Activated naive CD4-positive, alpha-beta T cell treated with anti-CD3 and anti-CD28 coated beads for 36 hours (primary cell): ENCODE measurements at places on chromosomes 13 and 19. TPM values are rescaled to one million over a fixed set of nuclear protein-coding genes. Genes with fewer than 3 reads are reported as not detected.

- no peaks in the 10 kb centered on the region for H3K36me3 ChIP-seq
- peaks cover 19% of the 10 kb centered on the region for H3K27me3 ChIP-seq
- H3K4me1 ChIP-seq = peaks cover 9% of the 10 kb centered on the region
- no peak overlapping the region for H3K4me3 ChIP-seq
- H3K27ac ChIP-seq = no peak overlapping the region
These were observed 1.4 kb upstream of the SBSN start for GRCh38 chr19:35529241-35530218.

DNA sequence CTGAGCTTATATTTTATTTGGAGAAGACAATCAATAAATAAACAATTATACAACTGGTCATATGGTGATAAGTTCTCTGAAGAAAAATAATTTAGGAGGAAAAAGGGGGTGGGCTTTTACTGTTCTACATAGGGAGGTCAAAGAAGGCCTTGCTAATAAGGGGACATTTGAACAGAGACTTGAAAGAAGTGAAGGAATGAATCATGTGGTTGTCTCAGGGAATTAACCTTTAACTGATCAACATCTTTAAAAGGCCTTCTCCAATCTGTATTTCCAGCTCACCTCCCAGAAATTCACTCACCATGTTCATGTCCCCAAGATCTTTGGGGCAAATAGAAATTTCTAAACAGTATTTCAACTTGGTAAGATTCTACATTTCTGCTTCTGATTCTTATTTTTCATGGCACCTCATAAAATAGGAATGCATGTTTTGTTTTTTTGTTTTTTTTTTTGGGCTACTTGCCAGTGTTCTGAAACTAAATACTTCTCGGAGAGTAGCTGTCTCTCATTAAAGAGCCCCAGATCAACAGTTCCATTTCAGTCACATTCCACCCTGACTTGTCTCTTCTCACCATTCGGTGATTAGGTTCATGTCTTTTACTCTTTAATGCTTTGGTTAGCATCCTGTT is 19.2 kb upstream of the LPAR6 start:
- peaks cover 48% of the 10 kb centered on the region for H3K4me1 ChIP-seq
- no peak overlapping the region for H3K4me3 ChIP-seq
- DNase-seq = no peak

GRCh38 chr13:34863360-34864135 is 78.5 kb upstream of the NBEA start:
- no peaks in the 10 kb centered on the region for H3K36me3 ChIP-seq
- H3K27ac ChIP-seq = no peak overlapping the region
- peaks cover 8% of the 10 kb centered on the region for H3K27me3 ChIP-seq
- DNase-seq = no peak
- H3K4me3 ChIP-seq = no peak overlapping the region

DNA sequence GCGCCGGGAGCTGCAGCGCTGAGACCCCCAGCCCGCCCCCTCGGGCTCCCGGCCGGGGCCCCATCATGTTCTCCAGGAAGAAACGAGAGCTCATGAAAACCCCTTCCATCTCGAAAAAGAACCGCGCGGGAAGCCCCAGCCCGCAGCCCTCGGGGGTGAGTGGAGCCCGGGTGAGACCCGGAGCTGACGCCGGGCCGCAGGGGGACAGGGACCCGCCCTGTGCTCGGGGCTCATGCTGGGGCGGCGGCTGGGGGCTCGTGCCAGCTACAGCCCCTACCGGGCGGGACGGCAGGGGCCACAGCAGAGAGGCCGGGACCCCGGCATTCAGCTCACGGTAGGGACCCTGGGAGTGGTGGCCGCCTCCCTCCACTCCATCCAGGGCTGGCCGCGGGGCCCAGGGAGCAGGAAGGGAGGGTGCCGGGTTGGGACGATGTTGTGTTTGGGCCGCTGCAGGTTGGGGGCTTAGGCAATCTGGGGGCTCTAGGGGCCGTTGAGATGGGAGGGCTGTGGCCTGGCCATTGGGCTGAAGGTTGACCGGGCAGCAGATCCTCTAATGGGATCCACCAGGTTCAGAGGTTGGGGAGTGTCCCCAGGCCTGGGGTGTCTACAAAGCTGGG is 482 bp downstream of the ARHGAP45 start:
- H3K36me3 ChIP-seq = peaks cover 19% of the 10 kb centered on the region
- peak overlapping the region; percentile 94 for H3K27ac ChIP-seq
- H3K27me3 ChIP-seq = no peaks in the 10 kb centered on the region

- DNase-seq = no peak
- no peaks in the 10 kb centered on the region for H3K4me1 ChIP-seq
- H3K36me3 ChIP-seq = no peaks in the 10 kb centered on the region
- no peak overlapping the region for H3K4me3 ChIP-seq
- peaks cover 3% of the 10 kb centered on the region for H3K27me3 ChIP-seq
These were observed 196.5 kb downstream of the TEX29 start for GRCh38 chr13:111516712-111517640.

- H3K36me3 ChIP-seq = peaks cover 62% of the 10 kb centered on the region
- H3K27ac ChIP-seq = no peak overlapping the region
- no peak overlapping the region for H3K4me3 ChIP-seq
- peaks cover 8% of the 10 kb centered on the region for H3K4me1 ChIP-seq
These were observed 13.0 kb downstream of the TFDP1 start for GRCh38 chr13:113597391-113598080.

DNA sequence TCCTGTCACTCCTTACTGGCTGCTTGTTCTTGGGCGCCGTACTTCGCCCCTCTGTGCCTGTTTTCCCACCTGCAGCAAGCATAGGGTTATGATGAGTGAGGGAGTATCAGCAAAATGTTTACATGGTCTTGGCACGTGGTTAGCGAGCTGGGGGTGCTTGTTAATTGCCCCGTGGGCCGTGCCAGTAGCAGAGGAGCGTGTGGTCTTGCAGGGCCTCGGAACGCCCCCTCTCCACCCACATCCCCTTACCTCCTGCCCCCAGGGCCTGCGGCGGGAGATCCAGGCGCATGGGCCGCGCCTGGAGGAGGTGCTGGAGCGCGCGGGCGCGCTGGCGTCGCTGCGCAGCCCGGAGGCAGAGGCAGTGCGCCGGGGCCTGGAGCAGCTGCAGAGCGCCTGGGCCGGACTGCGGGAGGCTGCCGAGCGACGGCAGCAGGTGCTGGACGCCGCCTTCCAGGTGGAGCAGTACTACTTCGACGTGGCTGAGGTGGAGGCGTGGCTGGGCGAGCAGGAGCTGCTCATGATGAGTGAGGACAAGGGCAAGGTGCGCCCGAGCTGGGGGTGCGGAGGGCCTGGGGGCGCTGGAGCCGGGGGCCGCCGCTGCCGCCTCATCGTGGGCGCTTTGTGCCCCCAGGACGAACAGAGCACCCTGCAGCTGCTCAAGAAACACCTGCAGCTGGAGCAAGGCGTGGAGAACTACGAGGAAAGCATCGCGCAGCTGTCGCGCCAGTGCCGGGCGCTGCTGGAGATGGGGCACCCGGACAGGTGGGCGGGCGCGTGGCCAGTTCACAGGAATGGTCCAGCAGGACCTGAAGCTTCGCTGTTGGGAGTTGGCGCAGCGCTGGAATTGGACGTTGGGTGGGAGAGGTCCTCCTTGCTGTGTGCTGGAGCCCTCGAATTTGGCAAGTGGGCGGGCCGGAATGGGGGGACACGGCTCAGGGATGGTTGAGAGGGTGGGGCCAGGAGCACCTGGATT is 22.5 kb upstream of the SHKBP1 start:
- peaks cover 37% of the 10 kb centered on the region for H3K27me3 ChIP-seq
- no peaks in the 10 kb centered on the region for H3K36me3 ChIP-seq
- no peak for DNase-seq
- H3K27ac ChIP-seq = no peak overlapping the region

- H3K27me3 ChIP-seq = no peaks in the 10 kb centered on the region
- peaks cover 25% of the 10 kb centered on the region for H3K4me1 ChIP-seq
- H3K36me3 ChIP-seq = peaks cover 23% of the 10 kb centered on the region
- peak; percentile 12 for DNase-seq
These were observed 13.8 kb downstream of the METTL21C start for GRCh38 chr13:102680842-102681740.

DNA sequence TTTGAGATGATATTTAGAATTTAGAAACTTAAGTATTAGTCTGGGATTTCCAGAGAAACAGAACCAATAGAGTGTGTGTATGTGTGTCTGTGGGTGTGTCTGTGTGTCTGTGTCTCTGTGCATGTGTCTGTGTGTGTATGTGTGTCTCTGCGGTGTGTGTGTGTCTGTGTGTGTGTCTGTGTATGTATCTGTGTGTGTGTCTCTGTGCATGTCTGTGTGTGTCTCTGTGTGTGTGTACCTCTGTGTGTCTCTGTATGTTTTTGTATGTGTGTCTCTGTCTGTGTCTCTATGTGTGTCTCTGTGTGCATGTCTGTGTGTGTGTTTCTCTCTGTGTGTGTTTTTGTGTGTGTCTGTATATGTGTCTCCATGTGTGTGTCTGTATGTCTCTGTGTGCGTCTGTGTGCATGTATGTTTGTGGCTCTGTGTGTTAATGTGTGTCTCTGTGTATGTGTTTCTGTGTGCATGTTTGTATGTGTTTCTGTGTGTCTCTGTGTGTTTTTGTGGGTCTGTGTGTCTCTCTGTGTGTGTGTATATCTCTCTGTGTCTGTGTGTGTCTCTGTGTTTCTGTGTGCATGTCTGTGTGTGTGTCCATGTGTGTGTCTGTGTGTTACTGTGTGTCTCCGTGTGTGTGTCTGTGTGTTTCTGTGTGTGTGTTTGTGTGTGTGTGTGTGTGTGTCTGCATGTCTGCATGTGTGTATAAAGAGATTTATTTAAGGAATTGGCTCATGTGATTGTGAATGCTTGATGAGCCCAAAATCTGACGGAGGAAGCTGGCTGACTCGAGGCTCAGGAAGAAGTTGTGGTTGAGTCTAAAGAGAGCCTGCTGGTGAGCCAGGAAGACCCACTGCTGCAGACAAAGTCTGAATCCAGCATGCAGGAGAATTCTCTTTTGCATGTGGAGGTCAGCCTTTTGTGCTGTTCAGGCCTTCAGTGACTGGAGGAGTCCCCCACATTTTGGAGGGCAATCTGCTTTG is 22.2 kb downstream of the GPR42 start:
- no peak overlapping the region for H3K27ac ChIP-seq
- no peak overlapping the region for H3K4me3 ChIP-seq
- H3K4me1 ChIP-seq = no peaks in the 10 kb centered on the region
- H3K27me3 ChIP-seq = no peaks in the 10 kb centered on the region
- H3K36me3 ChIP-seq = no peaks in the 10 kb centered on the region

The AP1M2 gene
- not detected for total RNA-seq
